ENCODE measurements at places on chromosomes 7 and 10. TPM values are rescaled to one million over a fixed set of nuclear protein-coding genes. Genes with fewer than 3 reads are reported as not detected.

- DNase-seq, result no peak
These were observed 33.9 kb downstream of the C10orf105 start for GRCh38 chr10:71685554-71686232.

DNA sequence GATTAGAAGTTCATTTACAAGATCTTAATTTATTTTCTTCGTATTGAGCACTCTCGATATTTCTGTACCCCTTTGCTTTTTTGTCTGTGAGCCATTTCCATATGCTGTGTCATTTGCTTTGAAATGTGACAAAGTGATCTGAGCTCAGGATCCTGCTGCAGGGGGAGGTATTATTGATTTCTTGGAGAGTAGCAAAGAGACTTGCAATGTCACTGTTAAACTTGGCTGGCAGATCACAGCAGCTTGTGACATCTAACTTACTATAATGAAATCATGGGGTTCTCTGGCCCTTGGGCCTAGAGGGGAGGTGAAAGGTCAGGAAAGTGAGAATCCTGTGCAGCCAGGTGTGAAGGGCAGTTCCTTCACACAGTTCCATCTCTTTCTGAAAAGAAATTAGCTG lies 923.4 kb downstream of the REEP3 start:
- DNase-seq, result no peak

- no peak for DNase-seq
These were observed 3.2 kb downstream of the DNAJB12 start for GRCh38 chr10:72351479-72351878.

DNA sequence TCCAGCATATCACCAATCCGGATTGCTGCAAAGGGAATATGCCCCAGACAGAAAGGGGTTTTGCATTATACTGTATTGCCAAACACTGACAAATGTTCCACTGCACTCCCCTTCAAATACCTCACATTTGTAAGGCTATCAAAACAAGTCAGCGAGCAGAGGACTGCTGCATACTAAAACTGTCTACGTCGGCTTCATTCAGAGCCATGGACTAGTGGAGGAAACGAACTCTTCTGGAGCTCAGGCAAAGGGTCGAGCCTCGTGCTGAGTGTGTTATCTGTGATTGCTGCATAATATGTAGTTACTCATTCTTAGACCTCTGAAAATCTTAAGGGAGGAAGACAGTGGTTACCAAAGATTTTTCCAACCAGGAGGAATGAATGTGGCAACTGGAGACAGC lies 200.2 kb downstream of the DYNC1I1 start:
- peak; percentile 46 for DNase-seq

DNA sequence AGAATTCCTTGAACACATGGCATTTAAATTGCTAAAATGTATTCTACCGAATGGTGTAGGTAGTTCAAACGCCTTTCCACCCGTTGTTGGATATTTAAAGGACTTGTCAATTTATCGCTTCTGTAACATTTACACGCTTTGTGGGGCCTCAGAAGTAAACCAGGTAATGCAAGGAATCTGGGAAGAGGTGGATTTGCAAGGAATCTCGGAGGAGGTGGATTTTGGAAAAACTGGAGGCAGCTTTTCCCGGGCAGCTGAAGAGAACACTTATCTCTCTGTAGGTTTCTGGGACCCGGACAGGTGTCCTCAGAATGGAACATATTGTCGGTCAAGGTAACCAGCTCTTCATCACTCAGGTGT lies 592 bp upstream of the MAPK8 start:
- no peak for DNase-seq

DNA sequence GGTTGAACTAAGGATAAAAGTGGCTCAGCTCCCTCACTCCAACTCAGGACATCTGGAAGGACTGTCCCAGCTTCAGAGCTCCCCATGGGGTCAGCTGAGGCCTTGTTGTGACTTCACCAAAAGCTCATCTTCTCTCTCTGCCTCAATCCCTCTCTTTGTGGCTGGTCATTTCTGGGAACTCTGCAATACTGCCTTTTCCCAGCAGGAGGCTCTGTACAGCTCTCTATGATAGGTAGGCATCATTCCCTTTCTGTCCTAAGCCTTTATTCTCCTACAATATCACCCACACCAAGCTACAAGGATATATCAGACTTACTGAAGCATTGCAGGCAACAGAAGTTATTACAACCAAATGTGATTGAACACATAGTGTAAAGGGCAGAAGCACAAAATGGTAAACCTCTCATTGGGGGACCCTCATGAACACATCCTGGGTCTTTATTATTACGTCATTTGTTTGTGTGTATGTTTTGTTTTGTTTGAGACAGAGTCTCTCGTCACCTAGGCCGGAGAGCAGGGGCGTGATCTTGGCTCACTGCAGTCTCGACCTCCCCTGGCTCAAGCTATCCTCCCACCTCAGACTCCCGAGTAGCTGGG lies 36.7 kb upstream of the PRPS1L1 start:
- DNase-seq, result no peak

GRCh38 chr10:30050411-30050810 lies 9.0 kb downstream of the JCAD start:
- no peak for DNase-seq

GRCh38 chr10:47159361-47160260 lies 140.4 kb upstream of the GDF10 start:
- no peak for DNase-seq

- DNase-seq, result peak; percentile 1
These were observed 31.2 kb downstream of the C10orf71 start for GRCh38 chr10:49330127-49330665.

The MKX gene
- total RNA-seq, result 17.2 TPM
